ENCODE measurements at places on chromosomes 12 and 14.

DNA sequence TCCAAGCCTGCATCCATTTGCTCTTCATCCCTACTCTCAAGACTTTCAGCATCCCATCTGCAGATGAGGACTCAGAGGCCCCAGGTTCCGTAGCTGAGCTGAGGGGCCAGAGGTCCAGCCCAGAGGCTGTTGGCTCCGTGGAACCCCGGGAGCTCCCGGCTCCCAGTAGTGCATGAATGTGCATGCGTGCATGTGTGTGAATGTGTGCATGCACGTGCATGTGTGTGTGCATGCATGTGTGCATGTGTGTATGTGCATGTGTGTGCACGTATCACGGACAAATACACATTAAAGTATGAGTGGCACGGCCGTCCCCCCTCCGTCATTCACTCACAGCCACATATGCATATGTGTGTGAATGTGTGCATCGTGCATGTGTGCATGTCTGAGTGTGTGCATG, 149.9 kb downstream of the KIF26A start:
- H3K36me3 ChIP-seq = no peaks in the 10 kb centered on the region
- H3K27me3 ChIP-seq = peaks cover 7% of the 10 kb centered on the region
- DNase-seq = peak; percentile 24
- H3K27ac ChIP-seq = no peak overlapping the region
- H3K4me1 ChIP-seq = no peaks in the 10 kb centered on the region

GRCh38 chr12:65891219-65891618, 66.9 kb downstream of the HMGA2 start:
- no peak overlapping the region for H3K4me3 ChIP-seq
- peaks cover 16% of the 10 kb centered on the region for H3K4me1 ChIP-seq
- DNase-seq = no peak
- H3K27me3 ChIP-seq = no peaks in the 10 kb centered on the region
- no peaks in the 10 kb centered on the region for H3K36me3 ChIP-seq
- no peak overlapping the region for H3K27ac ChIP-seq

DNA sequence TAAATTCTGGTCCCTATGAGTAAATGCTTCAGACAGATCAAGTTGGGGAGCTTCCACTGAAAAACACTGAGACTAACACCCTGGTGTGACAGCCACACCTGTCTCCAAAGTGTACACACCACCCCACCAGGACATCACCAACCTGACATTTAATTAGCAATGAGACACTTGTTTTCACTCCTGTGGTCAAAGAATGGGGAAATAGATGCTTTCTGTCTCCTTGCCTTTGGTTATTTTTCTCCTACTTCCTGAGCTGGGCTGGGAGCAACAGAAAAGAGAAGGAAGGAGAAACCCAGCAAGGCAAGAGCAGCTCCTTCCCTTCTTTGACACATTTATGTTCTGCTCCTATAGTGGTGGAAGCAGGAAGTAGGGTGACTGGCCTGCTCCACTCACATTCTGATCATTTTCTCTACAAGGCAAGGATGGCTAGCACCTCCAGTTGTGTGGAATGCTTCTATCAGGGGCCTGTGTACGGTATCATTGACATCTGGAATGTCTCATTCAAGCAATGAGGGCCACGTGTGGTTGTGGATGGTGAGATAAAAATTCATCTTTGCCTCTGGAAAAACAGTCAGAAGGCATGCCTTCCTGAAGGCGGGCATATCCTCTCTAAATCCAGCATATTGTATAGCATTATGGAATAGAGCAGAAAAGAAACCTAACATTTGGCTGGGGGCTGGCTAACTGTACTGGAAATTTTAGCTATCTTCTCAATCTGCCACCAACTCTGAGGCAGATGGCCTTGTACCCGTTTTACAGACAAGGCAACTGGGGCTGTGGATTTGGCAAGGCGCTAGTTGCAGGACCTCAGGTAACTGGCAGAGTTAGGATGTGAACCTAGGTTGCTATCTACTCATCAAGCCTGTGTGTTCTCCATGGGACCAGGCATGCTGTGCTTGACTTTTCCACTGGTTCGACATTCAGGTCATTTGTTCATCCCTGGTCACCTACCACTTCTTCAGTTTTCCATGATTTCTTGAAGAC, 24.8 kb upstream of the LGALS3 start:
- no peak for DNase-seq
- H3K27me3 ChIP-seq = no peaks in the 10 kb centered on the region
- peak overlapping the region; percentile 89 for H3K27ac ChIP-seq
- H3K36me3 ChIP-seq = no peaks in the 10 kb centered on the region
- no peak overlapping the region for H3K4me3 ChIP-seq

- no peaks in the 10 kb centered on the region for H3K36me3 ChIP-seq
- H3K4me3 ChIP-seq = no peak overlapping the region
- DNase-seq = no peak
- H3K27me3 ChIP-seq = no peaks in the 10 kb centered on the region
- no peaks in the 10 kb centered on the region for H3K4me1 ChIP-seq
These were observed 14.0 kb upstream of the MUCL1 start for GRCh38 chr12:54840244-54840865.

GRCh38 chr14:37596790-37597472, 1.5 kb downstream of the TTC6 start:
- H3K27me3 ChIP-seq = peaks cover 92% of the 10 kb centered on the region
- H3K27ac ChIP-seq = peak overlapping the region; percentile 15
- peak overlapping the region; percentile 60 for H3K4me3 ChIP-seq
- H3K36me3 ChIP-seq = no peaks in the 10 kb centered on the region
- H3K4me1 ChIP-seq = peaks cover 38% of the 10 kb centered on the region
- DNase-seq = no peak
